ENCODE measurements at places on chromosomes 4 and X.

GRCh38 chrX:68999356-68999755 lies 165.9 kb downstream of the PJA1 start:
- no peak for ATAC-seq

DNA sequence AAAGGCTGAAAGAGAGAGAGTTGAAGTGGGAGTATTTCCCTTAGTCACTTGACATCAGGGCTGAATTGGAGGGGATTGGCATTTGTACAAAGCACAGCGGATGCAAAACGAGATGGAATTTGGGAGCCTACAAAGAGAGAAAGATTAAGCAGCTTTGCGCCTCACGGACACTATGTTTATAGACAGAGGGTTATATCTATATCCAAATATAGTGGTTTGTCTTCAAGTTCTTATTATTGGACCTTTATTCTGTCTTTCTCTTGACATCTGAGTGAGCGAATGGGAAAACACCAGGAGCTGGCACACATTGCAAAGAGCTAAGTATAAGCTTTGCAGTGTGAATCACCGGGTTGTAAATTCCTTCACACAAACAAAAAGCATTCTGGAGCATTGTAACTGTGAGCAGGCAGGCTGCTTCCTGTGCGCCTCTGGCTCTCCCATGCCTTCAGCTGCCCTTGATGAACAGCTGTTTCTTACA lies 500.2 kb downstream of the STIM2 start:
- ATAC-seq = no peak

DNA sequence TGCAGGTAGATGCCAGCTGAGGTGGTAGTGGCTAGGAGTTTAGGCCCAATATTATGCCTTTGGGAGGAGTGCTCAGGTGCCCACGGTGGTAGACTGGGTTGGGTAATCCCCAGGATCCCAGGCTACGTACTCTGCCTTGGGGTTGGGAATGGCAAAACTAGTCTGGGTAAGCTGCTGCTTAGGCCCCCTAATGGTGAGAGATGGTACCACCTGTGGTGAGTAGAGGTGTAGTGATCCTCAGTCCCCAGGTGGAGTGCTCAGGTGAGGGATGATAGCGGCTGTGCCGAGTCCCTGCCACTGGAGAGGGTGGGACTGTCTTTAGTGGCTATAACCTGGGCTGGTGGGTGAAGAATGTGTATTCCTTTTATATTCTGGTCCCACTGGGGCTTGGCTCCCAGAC lies 75.2 kb downstream of the IL1RAPL2 start:
- no peak for ATAC-seq

- ATAC-seq = no peak
Observed at GRCh38 chr4:88812420-88812819, 114.8 kb upstream of the NAP1L5 start.

DNA sequence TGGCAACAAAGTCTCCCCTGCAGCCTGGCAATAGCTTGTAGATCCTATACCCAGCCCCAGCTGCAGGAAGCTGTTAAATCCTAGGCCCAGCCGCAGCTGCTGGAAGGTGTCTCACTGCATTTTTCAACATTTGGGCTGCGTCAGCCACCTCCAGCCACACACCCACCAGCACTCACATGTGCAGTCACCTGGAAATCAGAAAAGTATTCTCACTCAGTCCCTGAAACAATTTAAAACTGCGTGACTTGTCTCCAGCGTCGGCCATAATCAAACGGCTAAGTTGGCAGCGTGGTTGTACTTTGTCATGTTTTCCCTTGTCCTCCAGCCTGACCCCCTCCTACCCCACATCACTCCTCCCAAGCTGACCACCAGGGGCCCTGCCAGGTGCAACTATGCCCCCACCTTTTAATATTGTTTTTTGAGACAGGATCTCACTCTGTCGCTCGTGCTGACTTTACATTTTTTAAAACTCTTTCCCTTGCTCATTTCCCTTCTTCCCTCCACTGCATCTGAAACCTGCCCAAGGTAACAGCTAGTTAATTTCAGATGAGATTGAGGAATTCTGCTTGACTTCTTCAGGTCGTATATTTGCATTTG lies 97.2 kb upstream of the FRG1 start:
- ATAC-seq = no peak

DNA sequence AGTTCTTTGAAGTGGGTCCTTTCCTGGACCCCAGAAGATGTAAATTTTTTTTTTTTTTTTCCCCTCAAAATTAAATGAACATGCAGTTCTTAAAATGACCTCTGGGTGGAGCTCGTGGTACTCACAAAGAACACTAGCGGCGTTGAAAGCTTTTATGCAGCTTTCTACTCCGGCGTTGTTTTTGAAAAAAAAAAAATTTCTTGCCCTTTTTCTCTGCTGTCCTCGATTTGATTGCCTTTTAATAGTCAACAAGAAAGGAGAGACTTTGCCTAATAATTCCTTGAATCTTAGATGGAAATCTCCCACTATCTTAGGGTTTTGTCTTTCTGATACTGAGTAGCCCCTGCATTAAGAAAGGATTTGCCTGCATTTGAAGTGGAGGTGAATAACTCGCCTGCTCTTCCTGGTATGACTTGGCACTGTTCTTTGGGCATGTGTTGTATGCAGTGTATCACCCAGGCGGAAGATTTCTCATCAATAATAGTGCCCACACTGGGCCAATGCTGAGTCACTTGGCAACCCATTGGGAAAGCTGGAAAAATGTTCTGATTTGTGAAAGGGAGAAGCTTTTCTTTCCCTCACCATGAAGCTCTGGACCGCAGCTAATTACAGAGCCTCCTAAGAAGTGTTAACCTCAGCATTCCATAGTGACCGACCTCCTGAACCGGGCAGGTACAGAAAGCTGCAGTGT lies 104.0 kb downstream of the PHEX start:
- ATAC-seq = peak; percentile 60

DNA sequence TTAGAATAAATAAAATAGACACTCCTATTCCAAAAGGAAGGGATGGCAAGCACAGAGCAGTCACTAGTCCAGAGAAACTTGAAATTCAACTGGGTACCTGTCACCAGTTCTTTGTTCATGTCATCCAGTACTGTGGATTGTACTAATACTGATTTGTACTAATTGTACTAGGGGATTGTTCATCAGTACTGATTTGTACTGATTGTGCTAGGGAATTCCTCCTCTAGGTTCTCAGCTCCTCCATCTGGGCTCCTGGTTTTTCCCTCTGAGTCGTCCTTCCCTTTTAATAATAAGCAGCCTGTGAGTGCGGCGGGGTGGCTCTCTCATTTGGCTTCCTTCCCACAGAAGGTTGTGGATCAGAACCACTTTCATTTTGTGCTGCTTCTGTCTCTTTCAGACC lies 31.0 kb upstream of the SOD3 start:
- no peak for ATAC-seq

DNA sequence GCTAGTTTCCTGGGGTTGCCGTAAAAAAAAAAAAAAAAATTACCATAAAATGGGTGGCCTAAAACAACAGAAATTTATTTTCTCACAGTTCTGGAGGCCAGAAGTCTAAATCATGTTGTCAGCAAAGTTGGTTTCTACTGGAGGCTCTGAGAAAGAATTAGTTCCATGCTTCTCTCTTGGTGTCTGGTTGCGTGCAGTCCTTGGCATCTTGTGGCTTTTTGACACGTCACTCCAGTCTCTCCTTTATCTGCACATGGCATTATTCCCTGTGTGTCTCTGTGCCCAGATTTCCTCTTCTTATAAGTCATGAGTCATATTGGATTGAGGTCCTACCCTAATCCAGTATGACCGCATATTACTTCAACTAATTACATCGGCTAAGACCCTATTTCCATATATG lies 38.7 kb downstream of the SPATA4 start:
- ATAC-seq = no peak

- no peak for ATAC-seq
Observed at GRCh38 chrX:114073926-114074325, 510.0 kb upstream of the HTR2C start.

- no peak for ATAC-seq
Observed at GRCh38 chr4:153036931-153037482, 100.9 kb downstream of the FHDC1 start.

GRCh38 chr4:87716371-87717265 lies 66.5 kb downstream of the DMP1 start:
- no peak for ATAC-seq

DNA sequence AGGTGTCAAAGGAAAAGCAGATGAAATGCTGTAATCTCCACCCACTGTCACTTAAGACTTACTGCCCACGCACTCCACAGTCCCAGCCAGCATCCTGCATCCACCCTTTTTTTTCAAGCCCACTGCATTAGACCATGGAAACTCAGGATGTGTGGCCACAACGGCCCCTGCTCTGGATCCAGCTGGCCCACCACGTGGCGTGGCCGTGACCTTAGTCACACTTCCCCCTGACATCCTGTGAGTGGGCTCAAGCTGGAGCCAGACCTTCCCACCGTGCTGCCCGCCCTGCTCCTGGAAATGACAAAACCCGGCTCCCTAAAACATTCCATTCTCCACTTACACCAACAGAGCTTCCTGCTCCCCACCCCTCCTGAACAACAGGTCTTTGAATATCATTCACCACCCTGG lies 588.3 kb upstream of the DIPK2B start:
- no peak for ATAC-seq

- no peak for ATAC-seq
Observed at GRCh38 chr4:138229160-138229559, 13.0 kb downstream of the SLC7A11 start.

- ATAC-seq = no peak
Observed at GRCh38 chr4:82380344-82380743, 6.6 kb upstream of the HNRNPD start.

DNA sequence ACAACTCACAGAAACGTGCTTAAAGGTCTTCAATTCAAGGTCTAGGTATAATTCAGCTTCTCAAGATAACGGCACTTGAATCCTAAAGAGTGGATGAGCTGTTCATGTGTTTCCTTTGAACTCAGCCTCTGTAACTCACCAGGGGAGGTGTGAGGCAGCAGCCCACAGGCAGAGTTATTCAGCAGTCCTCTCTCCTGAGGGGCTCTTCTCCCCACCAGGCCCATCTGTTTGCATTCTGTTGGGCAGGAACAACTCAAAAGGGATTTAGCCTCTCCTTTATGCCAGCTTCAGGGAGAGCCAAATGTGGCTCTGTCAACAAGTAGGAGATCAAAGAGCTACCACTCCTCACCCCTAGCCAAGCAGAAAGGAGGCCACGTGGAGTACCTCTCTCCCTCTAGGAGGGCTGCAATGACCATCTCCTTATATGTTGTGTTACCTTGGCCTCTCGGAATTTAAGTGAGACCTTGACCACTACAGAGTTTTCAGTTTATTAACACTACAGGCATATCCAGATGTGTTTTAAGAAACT lies 151.2 kb downstream of the SPATA18 start:
- no peak for ATAC-seq

DNA sequence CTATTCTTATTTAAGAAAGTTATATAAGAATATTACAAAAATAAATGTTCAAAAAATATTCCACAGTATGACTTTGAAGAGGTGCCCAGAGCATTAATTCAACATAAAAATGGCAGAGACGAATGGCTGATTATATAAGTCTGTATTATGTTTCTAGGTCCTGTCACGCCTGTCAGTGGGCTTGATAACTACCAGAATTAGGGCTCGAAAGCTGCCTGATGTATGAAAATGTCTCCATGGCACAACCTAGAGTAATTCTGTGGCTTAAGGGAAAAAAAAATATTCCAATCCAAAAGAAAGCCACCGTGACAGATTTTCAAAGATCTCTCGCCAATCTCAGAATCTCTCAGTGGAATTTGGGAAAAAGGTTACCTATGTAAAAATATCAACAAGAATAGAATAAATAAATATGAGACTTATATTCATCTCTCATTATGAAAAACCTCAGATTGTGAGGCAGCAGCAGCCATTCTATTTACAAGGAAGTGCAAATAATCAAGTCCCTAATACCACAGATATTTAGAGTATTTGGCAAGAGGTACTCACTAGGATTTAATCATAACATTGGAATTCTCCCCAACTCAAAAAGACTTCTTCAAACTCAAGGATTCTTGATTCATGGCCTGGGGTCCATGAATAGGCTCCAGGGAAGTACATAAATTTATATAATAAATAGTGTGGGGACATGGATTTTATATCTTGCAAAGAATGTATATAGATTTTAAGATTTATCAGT lies 489.1 kb upstream of the INTU start:
- no peak for ATAC-seq

GRCh38 chrX:2679534-2680485 lies 11.3 kb upstream of the CD99 start:
- no peak for ATAC-seq

DNA sequence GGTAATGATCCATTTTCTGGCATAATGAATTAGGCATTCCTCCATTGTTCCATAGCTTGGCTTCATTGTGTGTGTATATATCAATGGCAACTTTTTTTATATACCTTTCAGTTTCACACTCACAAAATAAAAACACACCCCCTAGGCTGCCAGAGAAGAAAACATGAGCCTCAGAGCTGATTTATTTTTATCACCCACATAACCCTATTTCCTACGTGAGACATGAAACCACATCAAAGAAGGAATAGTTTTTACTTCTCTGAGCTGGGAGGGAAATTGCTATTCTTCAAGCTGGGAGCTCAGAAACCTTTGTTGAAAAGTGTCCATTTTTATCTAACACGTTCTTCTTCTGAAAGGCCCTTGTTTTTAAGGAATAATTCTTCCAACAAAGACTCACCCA lies 126.7 kb upstream of the RAI2 start:
- peak; percentile 40 for ATAC-seq

DNA sequence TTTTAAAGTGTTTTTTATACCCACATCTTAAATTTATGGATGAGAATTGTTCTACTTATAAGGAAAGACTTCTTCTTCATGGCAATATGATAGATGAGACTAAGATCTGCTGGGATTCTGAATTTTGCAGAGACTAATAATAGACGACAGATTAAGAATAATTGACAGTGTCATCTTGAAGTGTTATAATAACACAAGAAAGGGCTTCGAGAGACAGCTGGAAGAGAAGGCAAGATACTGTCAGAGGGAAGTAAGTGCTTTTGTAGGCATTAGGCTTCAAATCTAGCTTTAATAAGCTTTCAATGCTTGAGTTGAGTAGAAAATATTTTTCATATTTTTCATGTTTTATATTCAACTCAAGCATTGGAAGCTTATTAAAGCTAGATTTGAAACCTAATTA lies 797.6 kb upstream of the PABPC4L start:
- no peak for ATAC-seq

GRCh38 chr4:120025516-120025915 lies 41.1 kb downstream of the MAD2L1 start:
- no peak for ATAC-seq

- ATAC-seq = peak; percentile 78
Observed at GRCh38 chr4:4631150-4631549, 89.3 kb upstream of the STX18 start.

DNA sequence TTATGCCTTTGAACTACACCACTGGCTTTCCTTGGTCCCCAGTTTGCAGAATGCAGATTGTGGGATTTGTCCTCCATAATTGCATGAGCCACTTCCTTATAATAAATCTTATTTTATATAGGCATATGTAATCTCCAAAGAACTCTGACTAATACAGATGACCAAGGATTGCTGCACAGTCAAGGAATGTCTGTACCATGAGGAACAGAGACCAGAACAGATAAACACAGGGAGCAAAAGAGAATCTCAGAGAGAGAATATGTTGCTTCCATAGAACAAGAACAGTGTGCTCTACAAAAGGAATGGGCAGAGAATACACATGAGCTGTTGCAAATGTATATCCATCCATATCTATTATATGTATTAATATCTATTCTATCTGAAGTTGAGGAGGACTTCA lies 111.1 kb downstream of the ADRA2C start:
- ATAC-seq = no peak

GRCh38 chr4:187019896-187020295 lies 296.2 kb upstream of the FAT1 start:
- ATAC-seq = no peak

Data from activated T-helper 17 cell treated with anti-CD3 and anti-CD28 coated beads, Interleukin-2, amount 50 U/mL, for 72 hours (primary cell).